ENCODE measurements at places on chromosomes 6 and 20.

DNA sequence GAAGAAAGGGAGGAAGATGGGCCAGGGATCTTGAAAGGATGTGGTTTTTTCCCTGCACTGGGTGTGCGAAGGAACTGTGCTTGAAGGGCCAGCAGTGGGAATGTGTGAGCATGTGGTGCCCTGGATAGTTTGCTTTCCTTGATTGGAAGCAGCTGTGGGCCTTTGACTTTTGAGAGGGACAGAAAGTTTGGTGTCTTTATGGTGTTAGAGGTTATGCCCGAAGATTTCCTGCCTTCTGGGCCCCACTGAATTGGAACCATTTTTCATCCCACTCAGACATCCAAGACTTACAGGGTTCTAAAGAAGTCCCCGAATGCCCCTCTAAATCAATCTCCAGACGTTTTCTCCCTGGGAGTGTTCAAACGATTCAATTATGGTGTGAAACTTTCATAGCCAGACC is 23.5 kb upstream of the EDN3 start:
- DNase-seq, result no peak

- DNase-seq, result no peak
These were observed 122.4 kb upstream of the EXOC2 start for GRCh38 chr6:815348-815738.

GRCh38 chr6:114210467-114210866 is 132.4 kb downstream of the HS3ST5 start:
- DNase-seq, result no peak

DNA sequence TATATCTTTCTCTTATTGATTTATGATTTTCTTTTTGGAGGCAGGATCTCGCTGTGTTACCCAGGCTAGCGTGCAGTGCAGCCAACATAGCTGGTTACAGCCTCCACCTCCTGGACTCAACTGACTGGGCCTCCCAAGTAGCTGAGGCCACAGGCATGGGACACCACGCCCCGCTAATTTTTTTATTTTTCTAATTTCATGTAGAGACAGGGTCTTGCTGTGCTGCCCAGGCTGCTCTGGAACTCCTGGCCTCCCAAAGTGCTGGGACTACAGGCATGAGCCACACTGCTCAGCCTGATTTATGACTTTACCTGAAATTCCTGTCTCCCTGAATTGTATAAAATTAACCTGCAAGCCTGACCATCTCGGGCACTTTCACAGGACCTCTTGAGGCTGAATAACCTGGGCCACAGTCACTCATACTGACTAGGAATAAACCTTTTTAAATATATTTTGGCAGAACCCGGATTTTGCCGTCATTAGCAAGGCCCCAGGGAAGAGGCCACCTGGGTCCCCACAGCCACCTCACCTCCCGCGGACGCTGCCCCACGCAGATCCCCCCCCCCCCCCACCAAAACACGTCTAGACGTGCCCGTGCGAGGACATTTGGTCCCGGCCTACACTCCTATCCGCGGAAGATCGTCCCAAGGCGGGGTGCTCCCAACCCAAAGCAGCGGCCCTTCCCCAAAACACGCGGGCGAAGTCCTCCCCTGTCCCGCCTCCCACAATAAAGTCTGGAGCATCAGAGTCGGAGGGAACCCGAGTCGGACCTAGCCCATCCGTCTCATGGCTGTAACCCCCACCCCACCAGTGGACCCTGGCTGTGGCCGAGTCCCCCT is 902 bp downstream of the ZNF337 start:
- DNase-seq, result no peak

GRCh38 chr20:42919316-42919715 is 270.4 kb downstream of the PTPRT start:
- no peak for DNase-seq

DNA sequence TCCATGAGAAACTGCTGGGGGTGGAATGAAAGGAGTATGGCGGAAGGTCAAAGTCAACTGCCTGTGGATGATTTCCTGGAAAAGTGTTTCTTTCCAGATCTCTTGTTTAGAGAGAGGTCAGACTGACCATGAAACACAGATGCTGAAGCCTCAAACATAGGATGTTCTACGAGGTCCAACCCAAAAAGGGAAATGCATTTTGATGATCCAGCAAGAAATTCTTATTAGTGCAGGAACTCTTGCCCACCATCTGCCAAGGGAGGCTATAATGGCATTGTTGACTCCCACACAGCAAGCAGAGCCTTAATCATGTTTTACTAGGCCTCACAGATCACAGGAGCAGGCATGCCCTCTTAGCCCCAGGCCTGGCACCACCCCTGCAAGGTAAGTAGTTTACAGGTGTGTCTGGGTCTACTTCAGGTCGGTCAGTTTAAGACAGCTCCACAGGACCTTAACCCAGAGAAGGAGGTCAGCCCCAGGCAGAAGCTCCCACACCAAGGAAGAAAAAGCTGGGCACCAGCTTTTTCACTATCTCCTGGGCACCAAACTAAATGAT is 67.6 kb upstream of the CNKSR3 start:
- no peak for DNase-seq

GRCh38 chr6:6823030-6823429 is 234.5 kb downstream of the LY86 start:
- no peak for DNase-seq

DNA sequence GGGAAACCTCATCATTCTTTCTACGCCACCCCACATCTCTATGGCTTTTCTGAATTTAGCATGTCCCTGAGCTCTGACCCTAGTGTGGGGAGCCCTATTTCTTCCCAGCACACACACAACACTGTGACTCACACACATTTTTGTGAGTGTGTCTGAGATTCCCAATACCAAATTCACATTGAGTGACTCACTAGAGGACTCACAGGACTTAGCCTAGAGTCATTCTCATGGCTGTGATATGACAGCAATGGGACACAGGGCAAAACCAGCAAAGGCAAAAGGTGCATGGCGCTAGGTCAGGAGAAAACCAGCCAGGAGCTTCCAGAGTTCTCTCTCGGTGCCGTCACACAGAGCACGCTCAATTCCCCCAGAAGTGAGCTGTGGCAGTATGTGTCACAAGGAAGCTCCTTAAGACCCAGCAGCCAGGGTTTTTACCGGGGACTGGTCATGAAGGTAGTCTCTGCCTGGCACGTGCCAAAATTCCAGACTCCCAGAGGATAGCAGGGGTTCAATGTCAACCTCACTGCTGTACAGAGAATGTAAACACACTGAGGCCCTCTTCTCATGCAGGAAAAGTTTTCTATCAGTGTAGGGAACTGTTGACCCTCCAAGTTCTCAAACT is 6.2 kb downstream of the CSTL1 start:
- DNase-seq, result no peak

DNA sequence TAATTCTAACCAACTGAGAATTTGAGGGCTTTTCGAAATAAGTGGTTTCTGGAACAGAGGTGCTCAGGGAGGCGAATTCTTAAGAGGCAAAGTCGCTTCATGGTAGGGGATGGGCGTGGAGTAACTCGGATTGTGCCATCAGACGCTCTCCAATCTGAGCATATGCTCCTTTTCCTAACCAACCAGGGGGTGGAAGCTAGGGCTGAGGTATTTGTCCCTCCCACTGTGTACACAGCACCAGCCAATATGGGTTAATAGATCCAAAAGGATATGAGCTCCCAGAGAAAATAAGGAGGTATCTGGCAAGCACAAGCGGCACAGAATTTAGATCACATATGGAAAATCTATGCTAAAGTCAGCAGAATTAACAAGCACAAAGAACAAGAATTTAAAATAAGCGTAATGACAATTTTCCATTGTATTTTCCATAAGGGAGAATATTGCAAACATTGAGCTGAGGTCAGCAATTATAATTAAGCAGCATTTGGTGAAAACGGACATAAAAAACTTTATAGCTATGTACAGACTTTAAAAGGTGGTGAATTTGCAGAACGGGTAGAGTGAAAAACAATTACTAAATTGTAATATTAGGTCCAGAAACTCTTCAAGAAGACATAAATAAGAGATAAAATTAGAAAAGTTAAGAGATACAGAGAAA is 55.0 kb upstream of the PHACTR1 start:
- no peak for DNase-seq

GRCh38 chr6:36851149-36851614 is 11.9 kb upstream of the CPNE5 start:
- no peak for DNase-seq

DNA sequence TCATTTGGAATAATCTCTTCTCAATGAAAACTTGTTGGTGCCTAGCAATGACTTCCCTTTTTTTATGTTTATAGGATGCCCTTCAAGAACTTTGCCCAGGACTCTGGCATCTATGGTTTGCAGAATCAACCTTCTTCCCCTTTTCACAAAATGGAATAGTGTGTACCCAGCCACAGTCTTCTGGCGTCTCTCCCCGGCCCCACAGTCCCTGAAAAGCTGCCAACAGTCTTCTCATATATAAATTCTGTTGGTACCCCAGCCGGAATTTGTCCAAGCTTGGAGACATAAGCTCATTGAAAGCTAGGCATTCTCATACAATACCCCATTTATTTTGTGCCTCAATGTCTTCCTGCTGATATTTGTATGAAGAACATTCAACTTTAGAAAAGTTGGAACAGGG is 26.4 kb upstream of the MCM3 start:
- no peak for DNase-seq

DNA sequence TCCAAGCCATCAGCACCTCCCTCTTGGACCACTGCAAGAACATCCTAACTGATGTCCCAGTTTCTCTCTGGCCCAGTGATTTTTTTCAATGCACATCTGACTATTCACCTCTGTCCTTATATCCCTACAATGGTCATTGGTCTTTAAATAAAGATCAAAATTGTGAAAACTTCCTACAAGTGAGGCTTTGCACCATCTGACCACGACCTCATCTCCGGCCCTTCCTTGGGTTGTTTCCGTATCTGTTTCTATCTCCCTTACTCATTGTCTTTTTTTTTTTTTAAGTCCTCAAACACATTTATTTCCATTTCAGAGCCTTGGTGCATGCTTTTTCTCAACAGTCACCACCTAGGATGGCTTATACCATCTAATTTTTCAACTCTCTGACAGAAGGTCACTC is 88.1 kb downstream of the IPCEF1 start:
- DNase-seq, result no peak

DNA sequence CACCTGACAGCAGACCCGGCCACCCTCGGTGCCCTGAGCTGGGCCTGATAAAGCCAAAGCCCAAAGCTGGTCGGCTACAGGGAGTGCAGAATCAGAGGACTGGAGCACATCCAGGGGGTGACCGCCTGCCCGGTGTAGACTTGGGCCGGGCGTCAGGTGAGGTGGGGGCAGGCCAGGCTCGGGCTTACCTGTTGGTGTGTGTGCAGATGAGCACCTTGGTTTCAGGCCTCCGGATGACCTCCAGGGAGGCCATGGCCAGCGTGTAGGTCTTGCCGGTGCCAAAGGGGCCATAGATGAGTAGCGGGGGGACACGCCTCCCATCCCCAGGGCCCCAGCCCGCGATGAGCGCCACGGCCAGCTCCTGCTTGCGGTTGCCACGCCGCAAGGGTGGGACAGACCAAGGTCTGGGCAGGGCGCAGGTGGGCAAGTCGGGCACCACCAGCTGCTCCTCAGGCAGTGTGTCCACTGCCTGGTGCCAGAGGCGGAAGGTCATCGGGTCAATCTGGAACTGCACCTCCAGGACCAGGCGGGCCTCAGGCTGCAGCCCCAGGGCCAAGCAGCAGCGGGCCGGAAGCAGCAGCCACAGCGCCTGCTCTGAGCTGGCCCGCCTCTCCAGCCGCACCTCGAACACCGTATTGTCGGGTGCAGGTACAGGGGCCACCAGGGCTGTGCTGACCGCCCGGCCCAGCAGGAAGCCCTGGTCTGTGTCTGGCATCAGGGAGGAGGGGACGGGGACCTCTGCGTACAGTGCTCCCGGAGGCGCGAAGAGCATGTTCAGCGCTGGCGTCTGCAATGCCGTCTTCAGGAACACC is 5.7 kb downstream of the HELZ2 start:
- DNase-seq, result no peak

DNA sequence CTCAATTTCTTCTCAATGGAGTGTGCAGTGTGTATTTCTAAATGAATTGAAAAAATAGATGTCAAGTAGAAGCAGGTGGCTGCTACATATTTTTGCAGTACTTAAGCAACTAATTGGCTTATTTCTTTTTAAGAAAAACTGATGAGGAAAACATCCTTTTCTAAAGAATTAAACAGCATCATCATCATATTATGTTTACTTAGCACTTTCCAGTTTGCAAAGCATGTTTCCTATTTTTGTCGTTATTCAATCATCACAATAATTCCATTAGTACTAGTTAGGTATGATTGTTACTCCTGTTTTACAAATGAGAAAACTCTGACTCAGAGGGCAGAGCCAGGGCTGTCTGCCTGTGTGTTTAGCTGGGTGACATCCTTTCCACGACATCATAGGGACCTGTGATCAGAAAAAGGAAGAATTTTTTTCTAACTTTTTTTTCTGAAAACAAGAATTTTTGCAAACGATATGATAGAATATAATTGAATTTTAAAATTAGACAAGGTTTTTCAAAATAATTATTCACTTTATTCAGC is 22.7 kb upstream of the BMP6 start:
- DNase-seq, result no peak

DNA sequence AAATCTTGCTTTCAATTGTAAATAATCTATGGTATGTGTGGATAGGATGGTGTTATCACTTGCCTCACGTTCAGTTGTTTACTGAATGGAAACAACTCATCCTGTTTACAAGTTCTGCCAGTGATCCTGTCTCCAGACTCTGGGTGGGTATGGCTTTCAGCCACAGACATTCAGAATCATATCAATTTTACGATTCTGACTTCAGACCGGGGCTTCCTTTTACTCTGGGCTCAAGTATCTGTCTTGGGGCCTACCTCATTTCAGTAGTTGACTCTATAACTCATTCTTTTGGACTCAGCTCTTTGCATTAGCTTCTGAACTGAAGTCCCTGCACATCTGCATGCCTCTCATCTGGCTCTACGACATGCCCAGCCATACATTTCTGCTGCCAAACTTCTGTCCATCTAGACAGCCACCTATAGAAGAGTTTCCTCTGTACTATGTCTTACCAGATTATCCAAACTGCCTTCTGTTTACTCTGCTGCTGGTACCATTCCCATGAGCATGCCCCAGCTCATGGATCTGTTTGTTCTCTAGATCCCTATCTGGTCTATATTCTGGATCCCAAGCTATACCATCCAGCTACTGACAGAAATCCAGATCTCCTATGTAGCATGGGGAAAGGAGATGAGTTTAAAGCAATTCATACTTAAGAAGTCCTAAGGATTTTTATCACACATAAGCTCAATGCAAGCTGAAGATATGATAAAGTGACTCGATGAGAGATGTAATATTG is 34.3 kb downstream of the FYN start:
- DNase-seq, result no peak

- peak; percentile 49 for DNase-seq
These were observed 24.4 kb upstream of the SLCO4A1 start for GRCh38 chr20:62617711-62618483.
